ENCODE measurements at places on chromosomes 7 and 10.
A peak's percentile ranks its signal among the peaks of the same experiment; 100 is the strongest.

DNA sequence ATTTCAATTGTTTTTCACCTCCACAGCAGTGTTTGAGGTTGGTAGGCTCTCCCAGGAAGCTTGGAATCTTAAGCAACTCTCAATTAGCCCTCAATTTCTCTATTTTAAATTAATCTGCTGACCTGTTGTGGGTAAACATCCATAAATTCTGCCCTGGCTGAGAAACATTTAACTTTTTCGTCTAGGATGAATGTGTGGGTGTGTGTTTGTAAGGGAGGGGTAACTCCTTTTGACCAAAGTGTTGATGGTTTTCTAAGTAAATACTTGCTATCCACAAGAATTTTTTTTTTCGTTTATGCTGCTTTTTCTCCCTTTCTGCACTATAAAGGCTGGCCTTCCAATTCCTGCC, 973 bp downstream of the PPP3CB start:
- DNase-seq, result no peak

DNA sequence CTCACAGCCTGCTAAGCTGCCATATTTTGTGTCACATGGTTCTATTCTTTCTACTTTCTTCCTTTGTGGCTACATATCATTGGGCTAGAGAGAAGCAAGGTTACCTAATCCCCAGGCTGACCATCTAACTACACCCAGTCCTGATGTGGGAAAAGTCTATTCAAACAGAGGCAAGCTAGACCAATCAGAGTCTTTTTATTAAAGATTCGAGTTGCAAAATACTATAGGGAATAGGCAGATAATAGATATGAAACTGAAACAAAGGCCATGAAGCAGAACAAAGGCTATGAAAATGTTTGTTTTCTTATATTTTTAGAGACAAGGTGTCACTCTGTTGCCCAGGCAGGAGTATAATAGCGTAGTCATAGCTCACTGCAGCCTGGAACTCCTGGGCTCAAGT, 36.7 kb downstream of the MTERF1 start:
- no peak for DNase-seq

DNA sequence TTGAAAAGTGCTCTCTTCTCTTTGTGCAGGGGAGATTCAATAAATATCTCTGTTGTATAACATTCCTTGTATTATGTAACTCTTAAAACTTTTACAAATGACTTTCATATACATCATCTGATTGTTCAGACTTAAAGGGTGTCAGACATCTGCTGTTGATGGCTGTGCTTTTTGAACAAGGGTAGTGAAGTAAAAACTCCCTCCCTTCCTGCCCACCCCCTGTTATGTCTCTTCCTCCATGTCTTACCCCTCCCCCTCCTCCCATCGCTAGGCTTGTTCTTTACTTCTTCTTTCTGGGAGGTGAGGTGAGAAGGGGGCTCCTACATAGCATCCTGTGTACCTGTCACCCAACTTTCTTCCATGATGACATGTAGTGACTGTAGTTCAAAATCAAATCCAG, 23.4 kb upstream of the ABCB4 start:
- no peak for DNase-seq

DNA sequence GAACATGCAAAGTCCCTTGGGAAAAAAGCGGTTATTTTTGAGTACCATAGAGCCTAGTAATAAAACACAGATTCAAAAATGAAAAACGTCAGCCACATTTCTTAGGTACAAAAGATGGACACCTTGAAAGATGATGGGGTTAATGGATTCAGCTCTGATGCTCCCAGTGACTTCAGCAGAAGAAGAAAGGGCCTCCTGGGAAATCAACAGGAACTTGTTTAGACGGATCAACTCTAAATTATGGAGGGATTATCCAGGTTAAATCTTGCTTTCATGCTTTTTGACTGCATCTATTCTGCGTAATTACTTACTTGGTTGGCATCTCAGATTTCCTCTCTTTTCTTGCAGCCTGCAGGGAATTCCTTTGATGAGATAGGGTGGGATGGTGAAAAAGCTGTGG, 82.5 kb downstream of the TMEM178B start:
- DNase-seq, result no peak

DNA sequence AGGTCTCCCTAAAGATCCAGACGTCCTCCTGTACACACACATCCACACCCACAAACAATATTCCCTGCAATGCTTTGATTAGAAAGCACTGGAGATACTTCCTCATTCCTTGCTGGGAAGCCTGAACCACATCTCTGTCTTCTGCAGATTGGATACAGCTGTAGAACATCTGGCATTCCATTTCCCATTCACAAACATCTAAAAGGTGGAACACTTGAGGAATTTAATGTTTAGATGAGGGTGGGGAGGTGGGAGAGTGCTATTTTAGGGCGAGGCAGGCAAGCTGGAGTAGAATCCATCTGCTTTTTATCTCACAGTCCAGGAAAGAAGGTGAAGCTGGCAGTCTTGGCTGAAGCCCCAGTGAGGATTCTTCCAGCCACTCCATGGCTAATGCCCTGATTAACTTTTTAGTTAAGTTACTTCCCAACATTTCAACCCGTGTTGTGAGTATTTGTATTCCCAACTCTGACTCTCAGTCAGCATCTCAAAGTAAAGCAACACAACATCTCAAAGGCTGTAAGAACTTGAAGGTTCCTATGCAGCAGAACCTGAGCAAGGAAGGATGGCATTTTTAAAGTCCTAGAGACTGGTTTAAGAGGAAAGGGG, 46.1 kb downstream of the CYTH3 start:
- no peak for DNase-seq

DNA sequence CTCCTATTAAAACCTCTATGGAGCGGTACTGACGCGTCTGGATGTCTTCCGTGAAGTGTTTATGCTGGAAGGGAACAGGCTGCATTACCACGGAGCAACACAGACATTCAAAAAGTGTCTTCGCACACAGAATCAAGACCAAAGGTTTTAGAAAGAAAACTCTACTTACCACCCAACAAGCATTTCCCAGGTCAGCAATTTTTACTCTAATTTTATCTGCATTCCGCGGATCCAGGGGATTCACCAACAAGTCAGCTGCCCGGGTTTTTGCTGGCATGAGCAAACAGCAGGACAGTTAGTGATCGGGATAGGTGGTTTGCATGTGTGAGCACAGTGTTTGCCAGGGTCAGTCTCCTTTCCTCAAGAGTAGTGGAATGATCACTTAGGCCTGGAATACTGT, 118.8 kb downstream of the KMT2E start:
- DNase-seq, result no peak

GRCh38 chr7:140577651-140578050, 63.0 kb downstream of the DENND2A start:
- no peak for DNase-seq

DNA sequence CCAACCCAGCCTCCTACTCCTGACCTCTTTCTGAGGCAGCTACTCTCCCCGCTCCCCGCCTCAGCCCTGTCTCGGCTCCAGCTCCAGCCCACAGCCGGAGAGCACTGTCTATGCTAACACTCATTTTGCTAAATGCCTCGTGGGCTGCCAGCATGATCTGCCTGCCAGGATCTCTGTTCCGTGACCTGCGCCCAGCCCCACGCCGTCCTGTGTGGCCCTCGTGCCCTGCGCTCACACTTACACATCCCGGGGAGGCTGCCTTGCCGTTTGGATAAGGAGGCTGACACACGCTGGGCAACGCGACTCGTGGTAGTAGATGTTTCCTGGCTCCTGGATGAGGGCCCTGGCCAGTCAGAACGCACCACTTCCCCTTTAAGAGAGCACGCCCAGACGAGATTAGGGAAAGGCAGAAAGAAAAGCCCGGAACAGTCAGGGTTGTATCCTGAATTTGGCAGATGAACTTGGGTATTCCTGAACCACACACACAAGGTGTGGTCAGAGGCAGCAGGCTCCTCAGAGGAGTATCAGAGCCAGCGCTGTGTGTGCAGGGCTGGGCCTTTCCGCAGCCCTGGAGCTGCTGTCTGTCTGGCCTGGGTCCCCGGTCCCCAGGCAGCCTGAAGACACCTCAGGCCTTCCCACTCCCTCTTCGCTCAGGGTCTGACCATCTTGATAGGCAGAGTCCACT, 97.7 kb upstream of the EFCAB10 start:
- no peak for DNase-seq

DNA sequence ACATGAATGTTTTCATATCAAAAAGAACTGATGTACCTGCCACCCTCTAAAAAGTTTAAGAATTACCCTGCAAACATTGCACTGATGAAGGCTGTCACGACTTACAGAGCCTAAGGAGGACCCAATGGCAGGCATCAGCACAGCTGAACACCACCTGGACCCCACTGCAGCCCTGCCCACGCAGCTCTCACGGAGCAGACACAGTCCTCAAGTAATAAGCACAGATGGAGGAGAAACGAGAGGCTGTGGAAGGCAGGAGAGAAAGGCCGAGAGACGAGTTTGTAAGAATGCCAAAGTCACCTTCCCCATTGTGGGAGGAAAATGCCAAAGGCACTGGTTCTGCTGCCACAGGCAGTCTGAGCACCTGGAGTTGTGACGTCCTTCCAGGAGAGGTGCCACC, 135.0 kb downstream of the DLG5 start:
- no peak for DNase-seq

DNA sequence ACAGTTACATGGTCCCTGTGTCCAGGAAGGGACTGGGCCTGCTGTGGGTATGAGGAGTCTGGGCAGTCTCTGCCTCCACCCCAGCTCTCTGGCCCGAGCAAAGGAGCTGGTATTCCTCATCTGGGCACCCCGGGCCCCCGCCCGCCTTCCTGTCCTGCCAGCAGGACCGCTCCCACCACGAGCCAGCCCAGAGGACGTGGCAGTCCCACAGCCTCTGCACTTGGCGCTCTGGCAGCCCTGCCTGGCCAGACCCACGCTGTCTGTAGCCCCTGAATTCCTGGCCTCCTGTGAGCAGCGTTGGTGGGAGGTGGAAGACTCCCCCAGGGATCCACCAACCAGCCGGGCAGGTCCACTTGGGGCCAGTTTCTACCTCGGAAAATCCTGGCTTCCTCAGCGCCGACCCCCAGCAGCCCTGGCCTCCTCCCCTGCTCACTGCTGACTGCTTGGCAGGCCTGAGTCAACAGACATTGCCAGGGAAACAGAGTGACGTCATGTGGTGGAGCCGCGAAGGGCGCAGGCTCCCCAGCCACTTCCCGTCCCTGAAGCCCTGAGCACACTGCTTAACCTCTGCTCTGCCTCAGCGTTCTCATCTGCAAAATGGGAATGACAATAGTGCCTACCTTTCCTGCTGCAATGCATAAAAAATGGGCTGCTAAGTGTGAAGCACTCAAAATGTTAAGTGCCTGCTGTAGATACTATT, 21.6 kb upstream of the LIMK1 start:
- peak; percentile 46 for DNase-seq
